ENCODE measurements at places on chromosomes 12 and 14.

- DNase-seq = no peak
Observed at GRCh38 chr12:23099604-23100003, 474.6 kb downstream of the ETNK1 start.

DNA sequence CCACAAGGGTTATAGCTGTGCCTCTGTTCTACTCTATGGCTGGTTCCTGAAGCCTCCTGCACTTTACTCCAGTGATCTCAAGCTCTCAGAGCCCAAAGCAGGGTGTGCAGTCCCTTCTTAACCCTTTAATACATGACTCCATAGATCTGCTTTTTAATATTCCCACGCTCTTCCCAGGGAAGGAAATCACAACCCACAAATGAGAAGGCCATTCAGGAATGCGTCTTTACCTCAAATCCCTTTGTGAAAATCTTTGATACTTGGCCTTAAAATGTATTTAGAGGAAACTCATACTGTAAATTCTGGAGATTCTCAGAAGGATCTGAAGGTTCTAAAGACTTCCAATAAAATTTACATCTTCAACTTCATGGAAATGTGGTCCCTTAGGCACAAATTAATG lies 17.0 kb downstream of the NID2 start:
- no peak for DNase-seq

- DNase-seq = no peak
Observed at GRCh38 chr12:89783359-89784060, 74.9 kb upstream of the ATP2B1 start.

DNA sequence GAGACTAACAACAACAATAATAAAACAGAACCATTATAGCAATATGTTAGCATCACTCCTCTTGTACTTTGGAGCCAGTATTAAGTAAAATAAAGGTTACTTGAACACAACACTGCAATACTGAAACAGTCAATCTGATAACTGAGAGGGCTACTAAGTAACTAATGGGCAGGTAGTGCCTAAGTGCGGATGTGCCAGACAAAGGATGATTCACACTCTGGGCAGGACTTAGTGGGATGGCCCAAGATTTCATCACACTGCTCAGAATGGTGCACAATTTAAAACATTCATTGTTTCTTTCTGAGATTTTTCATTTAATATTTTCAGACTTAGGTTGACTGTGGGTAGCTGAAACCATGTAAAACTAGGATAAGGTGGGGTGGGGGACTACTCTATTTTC lies 131.9 kb upstream of the CAND1 start:
- DNase-seq = no peak

DNA sequence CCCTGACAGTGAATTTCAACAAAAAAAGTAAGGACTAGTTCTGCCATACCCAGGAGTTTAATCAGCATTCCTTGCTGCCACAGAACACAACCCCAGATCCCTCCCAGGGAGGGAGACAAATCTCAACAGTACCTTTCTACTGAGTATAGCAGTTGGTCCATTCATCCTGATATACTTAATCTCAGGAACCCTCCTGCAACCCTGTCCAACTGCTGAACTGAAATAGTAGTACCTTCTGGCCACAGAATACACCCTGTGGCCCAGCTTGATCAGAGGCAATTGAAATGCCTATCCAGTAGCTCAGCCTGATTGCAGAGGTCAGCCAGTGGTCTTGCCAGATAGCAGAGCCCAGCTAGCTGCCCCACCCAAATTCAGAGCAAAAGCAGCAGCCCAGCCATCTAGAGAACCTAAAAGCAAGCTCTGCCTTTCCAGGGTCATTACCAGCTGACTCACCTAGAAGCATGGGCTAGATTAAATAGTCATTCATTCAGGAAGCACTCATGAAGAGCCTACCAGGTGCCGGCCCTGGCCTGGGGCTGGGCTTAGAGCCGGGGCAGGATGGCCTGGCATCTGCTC lies 40.0 kb upstream of the RHOJ start:
- no peak for DNase-seq

DNA sequence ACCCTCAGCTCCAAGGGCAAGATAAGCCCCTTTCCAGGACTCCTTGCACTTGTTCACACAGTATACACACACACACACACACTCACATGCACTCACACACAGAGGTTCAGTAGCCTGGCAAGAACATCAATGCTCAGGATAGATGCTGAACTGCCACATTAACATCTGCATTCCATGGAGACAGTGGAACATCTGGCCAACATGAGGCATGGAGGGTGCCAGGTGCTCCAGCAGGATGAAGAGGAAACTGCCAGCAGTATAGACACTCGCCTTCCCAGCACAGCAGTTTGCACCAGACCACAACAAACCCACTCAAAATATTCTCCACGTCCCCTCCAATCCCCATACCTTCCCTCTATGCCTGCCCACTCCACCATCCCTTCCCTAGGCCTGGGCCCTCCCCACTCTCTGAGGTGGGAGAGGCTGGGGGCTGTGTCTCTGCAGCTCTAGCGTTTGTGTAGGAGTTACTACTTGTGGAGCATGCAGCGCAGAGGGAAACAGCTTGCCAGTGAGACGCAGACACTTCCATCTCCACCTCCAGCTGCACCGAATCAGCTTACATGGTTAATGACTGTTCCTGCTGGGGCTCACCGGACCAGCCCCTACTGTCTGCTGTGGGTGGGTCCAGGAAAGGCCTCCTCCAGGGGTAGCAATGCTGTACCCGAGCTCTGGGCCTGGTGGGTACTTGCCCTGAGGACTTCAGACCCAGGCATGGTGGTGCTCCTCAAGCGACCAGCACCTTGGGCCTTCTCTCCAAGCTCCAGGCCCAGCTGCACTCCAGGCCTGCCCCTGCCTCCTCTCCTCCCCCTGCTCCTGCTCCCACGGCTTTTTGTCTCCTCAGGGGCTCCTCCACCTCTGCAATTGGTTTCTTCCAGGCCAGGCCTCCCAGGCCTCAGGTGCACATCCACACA lies 18.6 kb upstream of the PLEKHG3 start:
- DNase-seq = no peak

GRCh38 chr12:574475-575128 lies 88.6 kb downstream of the NINJ2 start:
- no peak for DNase-seq

DNA sequence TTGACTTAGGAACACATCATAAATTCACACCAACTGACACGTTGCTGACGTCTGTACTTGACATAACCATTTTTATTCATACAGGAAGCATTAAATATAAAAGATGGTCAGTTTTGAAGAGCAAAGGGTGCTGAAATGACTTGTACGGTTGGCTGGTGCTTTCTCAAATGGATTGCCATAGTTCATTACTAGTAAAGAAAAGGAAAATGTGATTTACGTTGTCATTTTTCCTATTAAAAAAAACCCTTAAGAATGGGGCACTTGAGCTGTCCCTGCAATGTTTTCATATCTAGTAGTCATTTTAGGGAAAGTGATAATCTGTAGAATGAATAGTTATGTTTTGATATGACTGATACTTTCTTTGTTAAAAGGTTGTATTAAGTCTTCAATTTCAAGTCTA lies 22.5 kb upstream of the MANSC4 start:
- DNase-seq = no peak

DNA sequence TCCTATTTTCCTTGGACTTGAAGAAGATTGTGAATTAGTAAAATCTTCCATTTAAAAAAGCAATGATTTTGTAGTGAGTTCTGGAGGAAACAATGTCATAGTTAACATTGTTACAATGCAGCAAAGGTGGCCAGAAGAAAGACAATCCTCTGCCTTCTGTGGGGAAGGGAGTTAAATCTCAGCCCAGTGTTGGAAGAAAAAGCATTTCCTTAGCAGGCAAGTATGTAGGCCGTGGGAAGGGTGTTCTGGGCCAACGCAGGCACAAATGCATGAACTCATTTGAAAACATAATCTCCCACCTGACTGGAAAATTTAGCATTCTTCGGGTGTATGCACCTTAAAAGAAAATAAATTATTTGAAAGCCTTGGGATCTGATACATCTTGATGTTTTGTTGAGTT lies 258.6 kb downstream of the ADAMTS20 start:
- no peak for DNase-seq

DNA sequence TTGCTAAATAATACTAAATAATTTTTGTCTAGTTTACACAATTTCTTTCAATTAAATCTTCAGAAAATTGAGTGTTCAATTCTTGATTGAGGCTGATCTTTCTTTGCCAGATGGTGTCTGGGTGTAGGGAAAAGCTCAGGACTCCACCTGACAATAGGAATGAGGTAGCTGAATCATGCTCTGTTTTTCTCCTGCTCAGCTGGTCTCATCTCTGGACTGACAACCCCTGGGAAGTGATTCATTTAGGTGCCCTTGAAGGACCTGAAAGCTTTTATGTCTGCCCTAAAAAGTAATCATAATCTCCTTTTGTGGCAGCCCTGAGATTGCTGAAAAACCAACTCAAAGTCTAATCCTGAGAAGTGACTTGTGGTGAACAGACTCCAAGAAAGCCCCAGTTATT lies 255.4 kb downstream of the ETNK1 start:
- no peak for DNase-seq

- DNase-seq = no peak
Observed at GRCh38 chr14:56868660-56869059, 58.4 kb upstream of the OTX2 start.

DNA sequence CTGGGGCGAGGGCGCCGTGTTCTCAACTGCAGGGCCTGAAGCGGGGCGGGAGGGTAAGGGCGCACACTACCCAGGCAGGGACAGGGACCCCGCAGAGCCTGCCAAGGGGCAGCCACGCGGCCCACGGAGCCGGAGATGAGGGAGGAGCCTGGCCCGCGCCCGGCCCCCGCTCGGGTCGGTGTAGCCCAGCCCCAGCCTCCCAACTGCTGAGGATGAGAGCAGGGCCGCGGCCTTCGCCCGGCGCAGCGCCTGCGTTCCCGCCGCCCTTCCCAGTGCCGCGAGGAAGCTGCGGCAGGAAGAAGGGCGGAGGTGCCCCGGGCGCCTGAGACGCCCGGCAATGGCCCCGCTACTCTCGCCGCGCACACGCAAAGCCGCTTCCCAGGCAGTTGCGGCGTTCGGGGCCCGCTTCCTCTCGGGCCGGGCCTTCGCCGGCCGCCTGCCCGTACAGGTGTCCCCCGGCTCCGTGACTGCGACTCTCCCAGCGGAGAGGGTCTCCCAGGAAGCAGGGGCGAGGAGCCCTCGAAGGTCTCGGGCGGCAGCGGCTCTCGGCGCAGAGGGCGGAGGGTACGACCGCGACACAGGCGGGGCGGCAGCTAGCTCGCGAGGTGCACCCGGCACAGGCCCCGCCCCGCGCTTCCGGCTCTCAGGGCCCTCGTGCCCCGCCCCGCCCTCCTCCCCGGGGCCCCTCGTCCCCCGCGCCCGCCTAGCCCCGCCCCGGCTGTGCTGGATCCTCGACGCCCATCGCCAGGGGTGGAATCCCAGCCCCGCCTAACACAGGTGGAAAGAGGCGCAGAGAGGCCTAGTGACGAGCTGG lies 24.8 kb upstream of the YY1 start:
- peak; percentile 96 for DNase-seq

DNA sequence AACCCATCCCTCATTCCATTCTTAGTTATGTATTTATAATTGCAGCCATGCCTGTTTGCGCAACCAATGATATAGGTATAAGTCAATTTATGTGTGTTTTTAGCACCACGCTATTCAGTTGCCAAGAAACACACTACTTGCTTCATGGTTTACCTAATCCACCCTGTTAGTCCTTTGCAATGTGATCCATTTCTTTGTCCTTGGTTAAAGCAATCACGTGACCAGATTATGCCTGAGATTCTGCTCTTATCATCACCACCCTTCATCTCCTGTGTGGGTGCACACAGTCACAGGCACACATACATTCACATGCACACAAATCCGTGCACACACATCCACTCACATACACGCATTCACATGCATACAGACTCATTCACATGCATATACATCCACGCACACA lies 52.3 kb upstream of the KCNA5 start:
- no peak for DNase-seq

DNA sequence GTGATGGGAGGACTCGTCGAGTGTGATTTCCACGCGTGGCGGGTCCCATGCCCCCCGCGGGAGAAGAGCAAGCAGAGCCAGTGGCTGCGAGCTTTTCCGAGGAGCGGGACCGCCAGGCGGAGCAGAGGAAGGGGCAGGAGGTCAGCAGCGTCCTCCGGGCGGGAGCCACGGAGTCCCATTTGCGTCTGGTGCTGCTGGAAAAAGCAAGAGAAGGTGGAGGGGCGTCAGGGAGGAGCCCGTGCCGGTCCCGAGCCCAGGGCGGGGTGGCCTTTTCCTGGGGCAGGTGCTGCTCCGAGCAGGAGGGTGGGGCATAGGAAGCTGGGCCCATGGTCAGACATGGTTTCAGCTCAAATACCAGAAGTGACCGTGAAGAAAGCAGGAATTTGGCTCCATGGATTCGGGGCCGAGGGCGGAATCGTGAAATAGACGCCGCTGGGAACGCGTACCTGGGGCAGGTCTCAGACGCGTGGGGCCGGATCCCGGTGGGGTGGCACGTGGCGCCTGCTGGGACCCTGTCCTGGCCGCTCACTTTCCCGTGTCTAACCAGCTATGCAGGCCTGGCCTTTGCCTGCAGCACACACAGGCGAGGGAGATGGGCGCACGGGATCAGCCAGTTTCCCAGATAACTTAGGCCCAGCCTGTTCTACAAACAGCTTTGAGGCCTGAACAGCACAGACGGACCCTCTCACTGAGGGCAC lies 60.0 kb downstream of the GALNT9 start:
- DNase-seq = no peak

- no peak for DNase-seq
Observed at GRCh38 chr12:6113691-6114475, 10.6 kb downstream of the VWF start.

DNA sequence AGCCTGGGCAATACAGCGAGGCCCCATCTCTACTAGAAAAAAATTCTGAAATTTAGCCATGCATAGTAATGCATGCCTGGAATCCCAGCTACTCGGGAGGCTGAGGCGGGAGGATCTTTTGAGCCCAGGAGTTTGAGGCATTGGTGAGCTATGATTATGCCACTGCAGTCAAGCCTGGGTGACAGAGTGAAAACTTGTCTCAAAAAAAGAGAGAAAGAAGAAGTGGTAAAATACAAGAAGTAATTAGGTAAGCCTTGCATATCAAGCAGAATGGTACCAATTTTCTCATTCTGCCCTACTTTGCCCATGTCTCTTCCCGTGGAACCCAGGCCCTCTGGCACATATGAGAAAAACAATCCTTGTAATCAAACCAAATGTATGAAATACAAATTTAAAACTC lies 70.7 kb downstream of the SUSD6 start:
- DNase-seq = no peak

- no peak for DNase-seq
Observed at GRCh38 chr14:33282331-33283230, 343.9 kb downstream of the NPAS3 start.

Data from GM12892 (cell line).